Stimulated activated CD4-positive, alpha-beta T cell treated with anti-CD3 and anti-CD28 coated beads, Interleukin-2, amount 100 ng/mL, for 24 hours (primary cell): ENCODE measurements at places on chromosomes 11 and 22.

GRCh38 chr22:21919526-21920307, 32.9 kb downstream of the PPM1F start:
- DNase-seq, result no peak

GRCh38 chr22:20463324-20464095, 25.9 kb upstream of the SCARF2 start:
- DNase-seq, result no peak

DNA sequence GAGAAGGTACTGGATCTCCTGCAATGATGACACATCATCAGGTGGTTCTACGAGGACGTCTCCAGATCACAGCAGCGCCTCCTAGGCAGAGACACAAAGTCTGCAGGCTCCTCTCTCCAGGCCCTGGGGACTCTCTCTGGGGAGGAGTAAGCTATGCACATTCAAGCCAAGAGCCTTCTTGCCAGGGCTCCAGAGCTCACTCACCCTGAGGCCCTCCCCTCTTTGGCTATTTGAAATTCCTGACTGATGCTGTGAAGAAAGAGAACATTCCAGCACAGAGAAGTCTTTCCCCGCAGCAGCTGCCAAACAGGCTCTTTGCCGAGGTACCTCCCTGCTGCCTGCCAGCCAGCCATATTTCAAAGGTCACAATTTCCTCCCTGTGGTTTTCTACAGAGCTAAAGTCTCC, 204.9 kb downstream of the CSNK2A3 start:
- DNase-seq, result no peak

DNA sequence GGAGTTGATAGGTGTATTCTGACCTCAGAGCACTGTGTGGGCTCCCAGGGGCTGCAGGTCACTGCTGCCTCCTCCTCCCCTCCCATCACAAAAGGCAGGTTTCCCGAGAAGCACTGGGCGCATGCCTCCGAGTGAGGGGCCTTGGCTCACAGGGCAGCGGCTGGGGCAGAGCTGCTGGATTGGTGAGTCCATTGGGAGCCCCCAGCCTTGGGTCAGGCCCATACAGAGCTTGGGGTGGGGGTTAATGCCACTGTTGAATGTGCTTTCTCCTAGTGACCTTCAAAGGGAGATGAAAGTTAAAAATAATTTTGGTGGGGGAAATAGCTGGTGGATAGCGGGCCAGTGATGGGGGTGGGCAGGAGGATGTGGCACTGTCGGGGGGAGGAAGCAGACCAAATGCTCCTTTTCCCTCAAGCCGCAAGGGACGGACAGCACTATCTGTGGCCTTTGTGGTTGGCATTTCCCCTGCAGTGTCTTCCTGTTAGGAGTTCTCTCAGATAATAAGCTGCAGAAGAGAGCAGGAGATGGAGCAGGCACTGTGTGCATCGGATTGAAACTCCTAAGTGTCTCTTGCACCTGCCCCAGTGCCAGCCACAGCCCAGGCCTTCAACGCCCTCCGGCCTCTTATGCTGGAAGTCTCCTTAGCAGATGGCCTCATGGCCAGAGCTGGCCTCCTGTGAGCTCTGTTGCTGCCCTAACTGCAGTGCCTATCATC, 3.2 kb downstream of the TUBA8 start:
- DNase-seq, result no peak

- no peak for DNase-seq
Observed at GRCh38 chr11:74462631-74463030, 4.7 kb downstream of the KCNE3 start.
